T1000 (cell line): ENCODE measurements at places on chromosomes 2 and 18.

- no peak for DNase-seq
These were observed 126.3 kb downstream of the FAM168B start for GRCh38 chr2:130966775-130967490.

DNA sequence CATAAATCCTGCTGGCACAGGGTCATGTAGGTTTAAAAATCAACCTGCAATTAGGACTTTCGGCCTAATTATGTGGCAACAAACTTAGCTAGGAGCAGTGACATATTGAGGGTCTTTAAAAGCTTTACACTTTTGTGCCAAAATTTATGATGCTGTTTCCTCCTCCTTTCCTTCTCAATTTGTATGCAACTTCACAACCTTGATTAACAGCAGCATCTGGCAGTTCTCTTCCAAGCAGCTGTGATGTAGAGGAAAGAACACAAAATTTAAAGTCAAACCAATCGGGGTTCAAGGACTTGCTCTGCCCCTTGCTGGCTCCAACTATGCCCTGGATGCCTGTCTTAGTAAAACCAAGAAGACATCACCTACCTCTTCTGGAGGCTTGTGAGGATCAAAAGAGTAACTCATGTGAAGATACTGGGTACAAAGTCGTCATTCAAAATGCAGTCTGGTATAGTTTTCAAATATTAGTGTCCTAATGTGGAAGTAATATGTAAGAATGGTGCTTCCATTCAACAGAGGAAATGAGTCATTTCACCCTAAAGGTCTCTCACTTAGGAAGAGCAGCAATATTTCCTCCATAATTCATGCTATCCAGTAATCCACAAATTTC, 94.7 kb downstream of the ANKRD44 start:
- no peak for DNase-seq

- no peak for DNase-seq
These were observed 155.8 kb downstream of the PTGR3 start for GRCh38 chr18:75053028-75053629.

- no peak for DNase-seq
These were observed 118.5 kb downstream of the PRKCE start for GRCh38 chr2:45769854-45770576.

- DNase-seq: no peak
These were observed 40.0 kb upstream of the NCKAP5 start for GRCh38 chr2:133608291-133608690.

DNA sequence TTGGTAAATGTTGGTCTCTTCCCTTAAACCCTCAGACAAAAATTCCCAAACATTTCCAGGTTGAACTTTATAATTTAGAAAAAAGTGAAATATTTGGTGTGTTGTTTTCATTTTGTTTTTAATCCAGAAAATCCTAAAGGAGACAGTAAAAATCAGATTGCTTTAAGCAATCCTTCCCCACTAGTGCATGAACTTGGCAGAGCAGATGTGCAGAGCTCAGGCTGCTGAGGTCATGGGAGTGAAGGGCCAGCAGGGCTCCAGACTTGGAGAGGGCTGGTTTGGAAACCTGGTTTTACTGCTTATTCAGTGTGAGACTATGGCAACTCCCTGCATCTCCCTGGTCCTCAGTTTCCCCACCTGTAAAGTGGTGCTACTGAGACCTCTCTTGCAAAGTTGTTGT, 66.7 kb upstream of the TEX51 start:
- no peak for DNase-seq

GRCh38 chr18:69934601-69935265, 12.9 kb downstream of the CD226 start:
- DNase-seq: no peak

- no peak for DNase-seq
These were observed 8.7 kb upstream of the WIPF1 start for GRCh38 chr2:174606336-174606735.

GRCh38 chr18:58649966-58650816, 21.1 kb upstream of the MALT1 start:
- no peak for DNase-seq

DNA sequence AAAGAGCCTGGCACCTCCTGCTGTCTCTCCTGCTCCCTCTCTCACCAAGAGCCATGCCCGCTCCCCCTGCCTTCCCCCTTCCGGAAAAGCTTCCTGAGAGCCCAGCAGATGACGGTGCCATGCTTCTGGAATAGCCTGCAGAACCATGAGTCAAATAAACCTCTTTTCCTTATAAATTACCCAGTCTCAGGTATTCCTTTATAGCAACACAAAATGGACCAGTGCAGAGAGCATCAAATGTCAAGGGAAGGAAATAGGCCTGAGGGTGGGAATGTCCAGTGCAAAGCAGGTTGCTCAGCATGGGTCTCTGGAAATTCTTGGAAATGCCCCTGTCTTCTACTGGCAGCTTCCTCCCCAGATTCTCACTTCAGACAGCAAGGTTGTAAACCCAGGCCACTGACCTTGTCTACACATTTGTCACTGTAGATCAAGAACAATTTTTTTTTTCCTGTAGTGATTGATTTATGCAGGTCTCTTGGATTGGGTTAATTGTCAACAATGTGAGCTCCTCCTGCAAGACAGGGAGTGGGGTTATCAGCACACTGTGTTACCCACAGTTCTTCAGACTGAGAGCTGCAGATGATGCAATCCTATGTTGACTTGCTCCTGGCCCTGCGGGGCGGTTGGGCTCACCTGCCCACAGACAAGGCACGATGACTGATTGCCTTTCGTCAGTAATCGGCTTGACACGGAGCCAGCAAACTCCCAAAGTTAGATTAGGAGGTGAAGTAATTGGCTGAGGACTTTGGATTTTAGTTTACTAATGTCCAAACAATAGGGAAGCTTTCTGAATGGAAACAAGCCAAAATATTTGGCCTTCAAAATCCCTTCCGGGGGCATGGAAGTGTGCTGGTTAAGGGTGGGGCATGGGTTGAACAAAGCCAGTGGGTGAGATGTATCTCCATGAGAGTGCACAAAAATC, 5.4 kb upstream of the BOD1L2 start:
- no peak for DNase-seq

GRCh38 chr2:201273330-201273983, 13.1 kb downstream of the CASP8 start:
- DNase-seq: no peak

DNA sequence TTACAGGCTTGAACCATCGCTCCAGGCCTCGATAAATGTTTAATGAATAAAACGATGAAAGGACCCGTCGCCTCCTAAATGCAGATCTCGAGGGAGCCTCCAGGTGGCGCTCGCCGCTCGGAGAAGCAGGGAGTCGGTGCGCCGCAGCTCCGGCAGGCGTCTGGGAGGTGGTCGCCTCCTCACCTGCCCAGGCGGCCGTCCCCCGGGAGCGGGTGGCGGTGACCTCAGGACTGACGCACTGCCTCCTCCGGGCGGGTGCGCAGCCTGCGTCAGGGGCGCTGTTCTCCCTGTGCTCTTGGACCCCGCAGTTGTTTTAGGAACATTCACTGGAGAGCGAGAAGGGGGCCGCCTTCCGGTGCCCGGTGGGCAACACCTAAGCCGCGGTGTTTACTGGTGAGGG, 38.6 kb upstream of the POLE4 start:
- DNase-seq: no peak

DNA sequence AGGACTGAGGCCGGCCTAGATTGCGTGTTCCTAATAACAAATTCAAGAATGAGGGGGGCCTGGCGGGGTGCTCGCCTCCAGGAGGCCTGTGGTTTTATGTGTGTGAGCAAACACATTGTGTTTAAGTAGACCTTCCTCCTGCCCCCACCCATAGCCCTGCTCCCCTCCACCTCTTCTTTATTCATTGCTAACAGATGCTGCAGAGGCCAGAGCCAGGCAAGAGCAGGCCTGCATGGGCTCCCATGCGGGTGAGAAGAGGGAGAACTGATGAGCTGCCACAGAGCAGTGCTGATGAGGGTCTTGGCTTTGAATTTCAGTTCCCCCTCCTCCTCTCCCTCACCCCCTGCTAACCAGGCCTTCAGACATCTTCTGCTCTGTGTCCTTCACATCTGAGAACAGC, 154.6 kb downstream of the OSR1 start:
- no peak for DNase-seq

DNA sequence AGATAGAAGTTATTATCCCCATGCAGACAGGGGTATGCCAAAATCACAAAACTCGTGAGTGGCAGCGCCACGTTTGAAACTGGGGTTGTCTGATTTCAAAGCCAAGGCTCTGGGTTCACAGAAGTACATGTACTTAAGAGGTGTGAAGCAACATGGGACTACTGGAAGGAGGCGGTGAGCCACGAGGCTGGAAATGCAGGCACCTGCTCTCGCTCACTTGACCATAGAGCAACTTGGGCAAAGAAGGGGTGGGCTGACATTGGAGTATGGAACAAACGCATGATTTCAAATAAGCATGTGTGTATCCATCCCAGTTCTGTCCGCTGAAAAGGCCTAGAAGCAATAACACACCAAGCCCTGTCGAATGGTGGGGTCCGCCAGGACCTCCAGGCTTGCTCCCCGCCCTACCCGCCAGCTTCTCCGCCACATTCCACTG, 593 bp upstream of the ACTR2 start:
- DNase-seq: no peak

- no peak for DNase-seq
These were observed 287.5 kb upstream of the VRK2 start for GRCh38 chr2:57759131-57759530.

DNA sequence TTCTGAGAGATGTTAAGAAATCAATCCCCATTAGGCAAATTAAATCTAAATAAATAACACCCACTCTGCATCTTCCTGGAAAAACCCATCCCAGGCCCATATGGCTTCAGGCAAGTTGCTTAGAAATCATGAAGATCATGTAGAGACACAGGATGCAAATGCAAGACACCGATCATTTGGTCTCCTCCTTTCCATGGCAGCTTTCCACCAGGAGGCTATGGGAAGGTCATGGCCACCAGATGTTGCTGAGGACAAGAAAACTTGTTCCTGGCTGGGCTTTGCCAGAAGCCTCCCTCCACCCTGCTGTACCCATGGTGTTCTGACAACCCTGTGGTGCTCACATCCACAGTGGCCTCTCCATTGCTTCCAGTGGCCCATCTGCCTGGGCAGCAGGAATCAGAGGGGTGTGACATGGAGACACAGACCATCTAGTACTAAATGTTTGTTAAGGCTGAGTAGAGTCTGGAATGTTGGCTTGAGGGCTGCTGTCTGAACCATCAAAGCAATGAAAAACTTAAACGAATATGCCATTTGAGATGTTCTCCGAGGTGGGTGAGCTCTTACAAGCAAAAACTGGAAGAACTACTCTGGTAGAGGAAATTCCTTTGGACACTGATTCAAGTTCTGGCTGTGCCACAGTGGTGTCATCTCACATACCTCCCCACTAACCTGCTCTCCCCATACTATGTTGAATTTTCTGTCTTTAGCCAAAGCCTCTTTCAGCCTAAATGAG, 293.2 kb downstream of the TNS1 start:
- no peak for DNase-seq

GRCh38 chr2:165196411-165196810, 7.4 kb downstream of the SCN3A start:
- DNase-seq: no peak

DNA sequence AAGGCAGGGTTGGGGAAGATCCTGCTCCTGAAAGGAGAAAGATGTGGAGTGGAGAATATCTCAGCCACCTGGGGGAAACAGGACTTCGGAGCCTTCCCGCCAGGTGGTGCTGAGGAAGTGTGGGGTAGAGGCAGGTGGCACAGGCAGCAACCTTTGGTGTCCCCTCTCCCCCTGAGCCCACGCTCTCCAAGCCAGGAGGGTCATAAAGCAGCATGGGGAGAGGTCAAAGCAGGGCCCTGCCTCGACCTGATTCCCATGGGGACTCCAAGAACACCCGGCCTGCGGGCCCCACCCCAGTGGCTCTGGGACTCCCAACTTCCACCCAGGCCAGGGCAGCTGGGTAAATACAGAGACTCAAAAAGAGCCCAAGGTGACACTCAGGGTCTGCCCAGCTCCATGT, 54.3 kb upstream of the SLC66A3 start:
- no peak for DNase-seq

DNA sequence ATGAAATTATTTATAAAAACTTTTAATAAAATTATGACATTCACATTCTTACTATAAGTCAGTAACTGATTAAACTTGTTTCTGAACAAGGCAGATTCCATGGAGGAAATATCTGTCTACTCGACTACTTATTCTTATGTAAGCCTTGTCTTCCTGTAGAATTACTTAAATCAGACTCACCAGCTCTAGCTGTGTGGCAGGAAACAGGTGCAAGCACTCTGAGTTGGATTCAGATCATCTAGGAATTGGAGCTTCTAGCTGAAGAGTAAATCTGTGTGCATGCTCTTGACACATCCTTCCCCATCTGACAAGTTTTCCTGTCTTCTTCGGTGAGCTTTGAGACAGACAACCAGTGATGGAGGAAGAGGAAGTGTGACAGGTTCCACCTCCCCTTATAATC, 284.7 kb downstream of the TRIB2 start:
- DNase-seq: no peak

DNA sequence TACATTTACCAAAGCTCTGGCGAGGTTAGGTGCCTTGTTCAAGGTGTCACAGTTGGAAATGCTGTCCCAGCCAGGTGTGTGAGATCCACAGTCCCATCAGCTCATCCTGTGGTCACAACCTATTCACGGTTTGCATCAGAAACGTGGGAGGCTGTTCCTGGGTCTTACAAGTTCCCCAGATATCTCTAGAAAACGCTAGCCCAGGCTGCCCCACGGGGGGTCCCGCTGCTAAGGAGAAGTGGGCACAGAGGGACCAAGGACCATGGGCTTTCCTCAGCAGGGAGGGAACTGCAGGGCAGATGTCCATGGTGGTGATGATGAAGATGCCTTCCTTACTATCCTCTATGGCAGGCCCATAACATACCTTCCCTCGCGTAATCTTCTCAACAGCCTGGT, 649 bp downstream of the FECH start:
- DNase-seq: no peak

- DNase-seq: no peak
These were observed 106.3 kb downstream of the NCOA1 start for GRCh38 chr2:24597181-24597870.
